ENCODE measurements at places on chromosomes 16 and 17. TPM values are rescaled to one million over a fixed set of nuclear protein-coding genes. Genes with fewer than 3 reads are reported as not detected.

DNA sequence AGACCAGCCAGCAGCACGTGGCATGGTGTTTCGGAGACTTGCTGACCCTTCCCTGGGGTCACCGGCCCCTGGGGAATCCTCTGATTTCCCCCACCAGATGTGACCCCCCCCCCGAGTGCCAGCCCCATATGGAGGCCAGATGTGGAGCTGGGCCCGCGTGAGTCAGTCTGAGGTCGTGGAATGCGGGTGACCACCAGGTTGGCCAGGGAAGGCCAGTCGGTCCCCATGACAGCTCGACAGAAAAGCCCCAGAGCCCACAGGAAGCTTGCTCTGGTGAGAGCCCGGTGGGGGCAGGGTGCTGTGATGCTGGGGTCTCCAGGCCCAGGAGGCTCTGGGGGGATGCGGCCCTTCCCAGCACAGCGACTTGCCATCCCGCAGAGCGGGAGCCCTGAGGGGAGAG is 209.0 kb downstream of the NTN1 start:
- no peaks in the 10 kb centered on the region for H3K4me1 ChIP-seq
- DNase-seq, result no peak
- H3K27me3 ChIP-seq, result no peaks in the 10 kb centered on the region
- no peak overlapping the region for H3K27ac ChIP-seq

DNA sequence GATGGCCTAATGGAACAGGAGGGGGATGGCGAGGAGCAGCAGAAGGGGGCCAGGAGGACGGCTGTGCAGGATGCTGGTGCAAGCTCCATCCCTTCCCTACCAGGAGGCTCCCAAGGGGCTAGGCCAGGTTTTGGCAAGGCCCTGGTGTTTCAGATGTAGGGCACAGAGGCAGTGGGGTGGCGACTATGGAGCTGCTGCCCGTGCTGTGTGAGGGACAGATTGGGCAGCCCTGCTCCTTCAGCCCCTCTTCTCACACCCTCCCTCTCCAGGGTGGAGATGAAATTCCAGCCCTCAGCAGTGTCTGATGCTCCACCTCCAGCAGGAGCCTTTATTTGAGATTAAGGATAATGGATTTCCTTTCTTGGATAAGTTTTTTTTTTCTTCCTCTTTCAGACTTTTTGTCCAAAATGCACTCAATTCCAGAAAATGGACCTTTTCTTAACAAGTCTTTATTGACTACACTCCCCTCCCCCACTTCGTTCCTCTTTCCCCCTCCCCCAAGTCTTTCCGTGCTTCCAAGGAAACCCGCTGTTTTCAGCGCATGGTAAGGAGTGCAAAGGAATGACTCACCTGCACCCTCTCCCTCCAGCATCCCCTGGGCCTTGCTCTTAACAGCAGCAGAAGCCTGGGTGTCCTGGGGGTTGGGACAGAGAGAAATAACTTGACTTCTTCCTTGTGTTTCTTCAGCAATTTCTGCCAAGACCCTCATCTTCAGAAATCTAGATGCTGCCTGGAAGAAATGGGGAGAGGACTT is 95.2 kb downstream of the CCDC182 start:
- H3K36me3 ChIP-seq, result no peaks in the 10 kb centered on the region
- no peaks in the 10 kb centered on the region for H3K27me3 ChIP-seq
- H3K4me3 ChIP-seq, result peak overlapping the region; percentile 39
- peak overlapping the region; percentile 67 for H3K27ac ChIP-seq

DNA sequence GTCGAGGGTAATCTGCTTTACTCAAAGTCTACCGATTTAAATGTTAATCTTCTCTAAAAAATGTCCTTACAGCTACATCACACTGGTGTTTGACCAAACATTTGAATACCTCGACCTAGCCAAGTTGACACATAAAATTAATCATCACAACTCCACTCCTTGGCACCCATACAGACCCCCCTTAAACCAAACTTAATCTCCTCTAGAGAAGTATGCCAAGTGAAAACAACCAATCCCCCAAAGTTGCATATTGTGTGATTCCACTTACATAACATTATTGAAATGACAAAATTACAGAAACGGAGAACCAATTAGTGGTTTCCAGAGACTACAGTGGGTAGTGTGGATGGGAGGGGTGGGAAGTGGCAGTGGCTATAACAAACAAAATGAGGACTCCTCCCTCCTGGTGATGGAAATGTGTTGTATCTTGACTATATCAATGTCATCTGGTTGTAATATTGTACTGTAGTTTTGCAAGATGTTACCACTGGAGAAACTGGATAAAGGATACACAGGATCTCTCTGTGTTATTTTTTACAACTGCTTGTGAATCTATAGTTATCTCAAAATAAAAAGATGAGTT is 39.4 kb downstream of the CAPNS2 start:
- H3K27ac ChIP-seq, result no peak overlapping the region
- no peak for DNase-seq
- no peaks in the 10 kb centered on the region for H3K36me3 ChIP-seq
- no peaks in the 10 kb centered on the region for H3K4me1 ChIP-seq

The CCL4 gene
- not detected for total RNA-seq

The SCN4A gene
- total RNA-seq, result 8.5 TPM

The CLCN7 gene
- total RNA-seq, result 53.8 TPM

The C16orf54 gene
- not detected for total RNA-seq

DNA sequence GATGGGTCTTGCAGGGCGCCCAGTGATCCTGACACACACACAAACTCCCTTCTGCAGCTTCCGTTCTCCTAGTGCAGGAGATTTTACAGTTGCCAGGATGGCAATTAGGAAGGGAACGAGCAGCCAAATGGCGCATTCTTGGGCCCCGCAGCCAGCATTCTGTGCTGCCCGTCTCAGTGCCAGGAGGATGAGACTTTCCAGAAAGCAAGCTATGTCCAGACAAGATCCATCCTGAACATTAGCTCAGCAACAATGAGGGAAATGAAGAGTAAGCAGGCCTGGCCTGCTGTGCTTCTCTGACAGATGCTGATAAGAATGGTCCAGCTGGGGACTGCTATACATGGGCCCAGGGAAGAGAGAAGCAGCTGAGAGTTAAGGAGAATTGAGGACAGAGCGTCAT is 16.5 kb downstream of the SPPL2C start:
- H3K27ac ChIP-seq, result no peak overlapping the region
- peaks cover 22% of the 10 kb centered on the region for H3K4me1 ChIP-seq
- no peak overlapping the region for H3K4me3 ChIP-seq
- no peaks in the 10 kb centered on the region for H3K36me3 ChIP-seq

GRCh38 chr17:83054518-83055125 is 24.8 kb upstream of the METRNL start:
- no peaks in the 10 kb centered on the region for H3K4me1 ChIP-seq
- H3K27ac ChIP-seq, result no peak overlapping the region
- H3K4me3 ChIP-seq, result no peak overlapping the region
- H3K36me3 ChIP-seq, result no peaks in the 10 kb centered on the region
- H3K27me3 ChIP-seq, result no peaks in the 10 kb centered on the region

DNA sequence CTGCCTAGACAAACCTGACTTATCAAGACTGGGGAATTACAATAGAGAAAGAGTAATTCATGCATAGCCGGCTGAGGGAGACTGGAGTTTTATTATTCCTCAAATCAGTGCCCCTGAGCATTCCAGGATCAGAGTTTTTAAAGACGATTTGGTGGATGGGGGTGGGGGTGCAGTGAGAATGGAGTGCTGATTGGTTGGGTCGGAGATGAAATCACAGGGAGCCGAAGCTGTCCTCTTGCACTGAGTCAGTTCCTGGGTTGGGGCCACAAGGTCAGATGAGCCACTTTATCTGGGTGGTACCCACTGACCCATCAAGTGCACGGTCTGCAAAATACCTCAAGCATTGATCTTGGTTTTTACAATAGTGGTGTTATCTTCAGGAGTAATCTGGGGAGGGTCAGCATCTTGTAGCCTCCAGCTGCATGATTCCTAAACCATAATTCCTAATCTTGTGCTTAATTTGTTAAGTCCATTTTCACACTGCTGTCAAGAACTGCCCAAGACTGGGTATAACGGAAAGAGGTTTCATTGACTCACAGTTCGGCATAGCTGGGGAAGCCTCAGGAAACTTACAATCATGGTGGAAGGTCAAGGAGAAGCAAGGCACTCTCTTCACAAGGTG is 69.6 kb downstream of the MARF1 start:
- peaks cover 11% of the 10 kb centered on the region for H3K4me1 ChIP-seq
- DNase-seq, result no peak
- peaks cover 3% of the 10 kb centered on the region for H3K36me3 ChIP-seq
- no peak overlapping the region for H3K27ac ChIP-seq

DNA sequence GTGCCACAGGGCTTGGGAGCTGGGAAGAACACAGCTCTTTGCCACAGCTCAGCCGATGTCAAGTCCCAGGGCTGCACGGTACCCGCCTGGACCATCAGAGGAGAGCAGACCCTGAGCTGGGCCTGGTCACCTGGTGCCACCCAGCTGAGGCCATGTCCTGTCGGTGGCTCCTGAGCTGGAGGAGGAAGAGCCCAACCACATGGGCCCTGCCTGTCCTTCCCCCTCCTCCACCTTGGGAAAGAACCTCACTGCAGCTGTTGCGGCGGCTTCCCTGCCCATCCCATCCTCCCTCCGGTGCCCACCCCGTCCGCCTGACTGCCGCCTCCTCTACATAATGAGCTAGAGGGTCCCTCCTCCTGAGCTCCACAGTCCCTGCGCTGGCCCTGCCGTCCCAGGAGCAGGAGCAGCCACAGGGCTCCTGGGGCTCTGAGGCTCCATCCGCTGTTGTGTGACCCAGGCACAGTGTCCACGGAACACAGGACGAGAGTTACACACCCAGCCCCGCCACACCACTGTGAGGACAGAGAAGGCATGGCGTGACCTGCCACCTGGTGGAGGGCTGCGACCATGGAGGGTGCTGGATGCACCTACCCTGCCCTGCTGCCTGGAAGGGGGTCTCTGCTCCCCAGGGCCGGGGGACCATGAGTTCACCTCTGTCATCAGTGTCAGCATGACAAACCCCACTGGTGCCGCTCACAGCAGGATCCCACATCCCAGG is 21.4 kb upstream of the CHMP6 start:
- no peaks in the 10 kb centered on the region for H3K27me3 ChIP-seq
- H3K4me1 ChIP-seq, result no peaks in the 10 kb centered on the region
- DNase-seq, result no peak
- H3K36me3 ChIP-seq, result no peaks in the 10 kb centered on the region

- no peak for DNase-seq
- peak overlapping the region; percentile 28 for H3K27ac ChIP-seq
- H3K27me3 ChIP-seq, result no peaks in the 10 kb centered on the region
These were observed 20.9 kb downstream of the HAPSTR1 start for GRCh38 chr16:9112166-9112843.

The TBC1D3D gene
- not detected for total RNA-seq

GRCh38 chr17:70184770-70185169 is 15.4 kb downstream of the KCNJ2 start:
- no peaks in the 10 kb centered on the region for H3K27me3 ChIP-seq
- no peaks in the 10 kb centered on the region for H3K36me3 ChIP-seq
- no peak overlapping the region for H3K4me3 ChIP-seq
- H3K27ac ChIP-seq, result no peak overlapping the region

- H3K36me3 ChIP-seq, result no peaks in the 10 kb centered on the region
- H3K27me3 ChIP-seq, result peaks cover 7% of the 10 kb centered on the region
- no peak overlapping the region for H3K27ac ChIP-seq
- DNase-seq, result peak; percentile 35
- H3K4me1 ChIP-seq, result peaks cover 8% of the 10 kb centered on the region
These were observed 700 bp downstream of the TLCD2 start for GRCh38 chr17:1709403-1709951.

GRCh38 chr17:2841606-2842005 is 45.4 kb downstream of the RAP1GAP2 start:
- H3K4me1 ChIP-seq, result peaks cover 13% of the 10 kb centered on the region
- H3K27ac ChIP-seq, result no peak overlapping the region
- no peaks in the 10 kb centered on the region for H3K36me3 ChIP-seq
- no peak overlapping the region for H3K4me3 ChIP-seq
- no peak for DNase-seq
- no peaks in the 10 kb centered on the region for H3K27me3 ChIP-seq
